Stimulated activated CD4-positive, alpha-beta T cell treated with anti-CD3 and anti-CD28 coated beads, Interleukin-1b, Interleukin-23, amount 100 ng/mL, for 48 hours (primary cell): ENCODE measurements at places on chromosomes 12 and 14.

DNA sequence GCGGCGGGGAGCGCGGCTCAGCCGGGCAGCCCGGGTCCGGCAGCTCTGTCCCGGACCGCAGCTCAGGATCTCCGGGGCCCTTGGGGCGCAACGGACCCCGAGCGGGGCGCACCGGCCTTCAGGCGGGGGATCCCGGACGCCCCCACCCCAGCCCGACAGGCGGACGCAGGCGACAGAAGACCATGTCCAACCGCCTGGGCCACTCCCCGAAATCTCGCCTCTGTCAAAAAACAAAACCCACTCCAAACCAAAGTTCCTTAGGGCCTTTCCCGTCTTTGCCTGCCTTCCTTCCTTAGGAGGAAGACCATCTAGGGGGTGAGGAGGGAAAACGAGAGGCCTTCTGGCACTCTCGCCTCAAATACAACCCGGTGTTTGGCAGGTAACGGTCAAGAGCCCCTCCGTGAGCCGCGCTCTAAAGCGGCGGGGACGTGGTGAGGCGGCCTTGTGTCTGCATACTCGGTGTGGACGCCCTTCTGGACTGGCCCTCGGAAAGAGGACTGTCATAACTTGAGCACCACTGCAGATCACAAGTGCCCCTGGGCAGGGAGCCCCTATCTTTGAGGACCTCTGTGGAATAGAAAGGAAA is 604 bp downstream of the HCFC2 start:
- DNase-seq = no peak

DNA sequence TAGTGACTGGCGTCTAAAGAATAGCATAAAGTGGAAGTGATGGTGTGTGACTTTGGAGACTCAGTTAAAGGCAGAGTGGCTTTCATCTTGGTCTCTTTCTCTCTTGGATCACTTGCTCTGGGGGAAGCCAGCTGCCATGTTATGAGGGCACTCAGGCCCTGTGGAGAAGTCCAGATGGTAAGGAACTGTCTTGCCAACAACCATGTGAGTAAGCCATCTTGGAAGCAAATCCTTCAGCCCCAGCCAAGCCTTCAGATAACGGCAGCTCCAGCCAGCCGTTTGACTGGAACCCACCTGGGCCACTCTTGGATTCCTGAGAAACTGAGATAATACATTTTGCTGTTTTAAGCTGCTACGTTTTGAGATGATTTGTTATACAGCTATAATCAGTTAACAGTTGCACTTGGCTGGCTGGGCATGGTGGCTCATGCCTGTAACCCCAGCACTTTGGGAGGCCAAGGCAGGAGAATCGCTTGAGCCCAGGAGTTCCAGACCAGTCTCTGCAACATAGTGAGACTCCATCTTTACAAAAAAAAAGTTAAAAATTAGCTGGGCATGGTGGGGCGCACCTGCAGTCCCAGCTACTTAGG is 7.7 kb upstream of the LRRC23 start:
- no peak for DNase-seq

- no peak for DNase-seq
Observed at GRCh38 chr14:35374263-35374712, 30.3 kb downstream of the NFKBIA start.

GRCh38 chr12:63302941-63303536 is 152.0 kb upstream of the AVPR1A start:
- no peak for DNase-seq

DNA sequence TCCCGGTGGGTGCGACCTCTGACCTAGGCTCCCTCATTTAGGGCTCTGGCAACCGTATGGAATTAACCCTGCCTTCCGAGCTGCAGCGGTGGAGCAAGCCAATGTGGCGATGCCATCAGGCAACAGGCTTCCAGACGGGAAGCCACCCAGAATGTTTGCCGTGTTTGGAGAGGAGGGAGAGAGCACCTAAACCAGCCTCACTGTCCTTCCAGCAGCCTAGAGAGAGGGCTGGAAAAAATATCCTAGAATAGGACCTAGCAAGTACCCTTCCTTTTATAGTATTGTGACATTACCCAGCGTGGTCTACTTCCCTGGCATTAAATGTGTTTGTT is 287 bp upstream of the SLC2A13 start:
- DNase-seq = no peak

GRCh38 chr14:57352396-57353170 is 37.8 kb upstream of the NAA30 start:
- DNase-seq = no peak

GRCh38 chr12:54134850-54135249 is 53.9 kb downstream of the SMUG1 start:
- DNase-seq = no peak

DNA sequence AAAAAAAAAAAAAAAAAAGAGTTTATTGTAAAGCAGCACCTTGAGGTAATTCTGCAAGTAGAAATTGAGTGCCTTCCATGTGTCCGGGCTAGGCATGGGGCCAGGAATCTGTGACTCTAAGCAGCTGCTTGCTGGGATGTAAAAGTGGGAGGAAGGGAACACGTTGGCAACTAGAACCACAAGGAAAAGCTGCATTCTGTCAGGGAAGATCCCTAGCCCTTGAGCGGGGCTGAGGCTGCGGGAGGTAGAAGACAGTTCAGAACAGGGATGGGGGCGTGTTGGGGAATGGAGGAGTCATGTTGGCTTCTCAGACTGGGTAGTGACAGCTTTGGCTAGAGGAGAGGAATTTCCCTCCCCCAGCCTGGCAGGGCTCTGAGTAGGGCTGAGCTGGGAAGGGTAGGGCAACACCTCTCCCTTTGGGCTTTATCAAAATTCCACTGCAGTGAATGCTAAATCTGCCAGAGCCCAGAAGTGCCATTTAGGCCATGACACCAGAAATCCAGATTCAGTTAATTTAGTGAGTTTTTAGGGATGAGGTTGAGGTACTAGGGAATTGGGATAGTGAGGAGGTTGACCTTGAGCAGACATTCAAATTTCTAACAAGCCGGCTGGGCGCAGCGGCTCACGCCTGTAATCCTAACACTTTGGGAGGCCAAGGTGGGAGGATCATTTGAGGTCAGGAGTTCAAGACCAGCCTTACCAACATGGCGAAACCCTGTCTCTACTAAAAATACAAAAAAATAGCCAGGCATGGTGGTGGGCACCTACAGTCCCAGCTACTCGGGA is 3.4 kb upstream of the TRAFD1 start:
- no peak for DNase-seq

DNA sequence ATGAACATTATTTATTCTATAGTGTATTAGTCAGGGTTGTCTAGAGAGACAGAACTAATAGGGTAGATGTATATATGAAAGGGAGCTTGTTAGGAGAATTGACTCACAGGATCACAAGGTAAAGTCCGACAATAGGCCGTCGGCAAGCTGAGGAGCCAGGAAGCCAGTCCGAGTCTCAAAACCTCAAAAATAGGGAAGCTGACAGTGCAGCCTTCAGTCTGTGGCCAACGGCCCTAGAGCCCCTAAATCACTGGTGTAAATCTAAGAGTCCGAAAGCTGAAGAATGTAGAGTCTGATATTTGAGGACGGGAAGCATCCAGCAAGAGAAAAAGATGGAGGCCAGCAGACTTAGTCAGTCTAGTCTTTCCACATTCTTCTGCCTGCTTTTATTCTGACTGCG is 912.2 kb downstream of the FLRT2 start:
- no peak for DNase-seq
